HTR-8/SVneo (cell line): ENCODE measurements at places on chromosomes 3 and 15.

- no peak for DNase-seq
These were observed 3.8 kb downstream of the BHLHE40 start for GRCh38 chr3:4982773-4983738.

GRCh38 chr3:119417771-119418512 lies 45.5 kb downstream of the TMEM39A start:
- DNase-seq, result no peak

DNA sequence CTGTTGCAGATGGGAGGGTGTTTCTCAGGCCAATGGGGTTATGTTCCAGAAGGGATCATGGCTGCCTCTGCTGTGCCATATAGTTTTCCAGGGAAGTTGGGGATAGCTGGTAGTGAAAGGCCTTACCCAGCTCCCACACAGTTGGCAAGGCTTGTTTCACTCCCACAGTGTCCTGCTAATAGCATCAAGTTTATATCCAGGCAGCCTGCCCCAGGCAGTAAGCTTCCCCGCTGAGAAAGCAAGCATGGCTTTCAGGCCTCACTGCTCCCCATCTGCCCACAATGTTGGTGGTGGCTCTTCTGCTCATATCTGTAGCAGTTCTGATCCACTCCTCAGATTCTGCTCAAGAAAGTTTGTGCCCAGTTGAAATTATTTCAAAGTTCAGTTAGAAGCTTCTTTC lies 50.9 kb upstream of the DCBLD2 start:
- no peak for DNase-seq

- DNase-seq, result no peak
These were observed 314.3 kb downstream of the CHST2 start for GRCh38 chr3:143433787-143434378.

- no peak for DNase-seq
These were observed 45.8 kb upstream of the IP6K2 start for GRCh38 chr3:48762816-48763215.

GRCh38 chr3:156675830-156676767 lies 1.7 kb downstream of the TIPARP start:
- DNase-seq, result no peak
